ENCODE measurements at places on chromosomes 5 and 9.

GRCh38 chr5:100757618-100758017 is 145.5 kb downstream of the ST8SIA4 start:
- DNase-seq = no peak

GRCh38 chr9:121222524-121223171 is 21.0 kb upstream of the RAB14 start:
- DNase-seq = no peak

- DNase-seq = no peak
Observed at GRCh38 chr9:23290973-23291372, 535.1 kb downstream of the ELAVL2 start.

DNA sequence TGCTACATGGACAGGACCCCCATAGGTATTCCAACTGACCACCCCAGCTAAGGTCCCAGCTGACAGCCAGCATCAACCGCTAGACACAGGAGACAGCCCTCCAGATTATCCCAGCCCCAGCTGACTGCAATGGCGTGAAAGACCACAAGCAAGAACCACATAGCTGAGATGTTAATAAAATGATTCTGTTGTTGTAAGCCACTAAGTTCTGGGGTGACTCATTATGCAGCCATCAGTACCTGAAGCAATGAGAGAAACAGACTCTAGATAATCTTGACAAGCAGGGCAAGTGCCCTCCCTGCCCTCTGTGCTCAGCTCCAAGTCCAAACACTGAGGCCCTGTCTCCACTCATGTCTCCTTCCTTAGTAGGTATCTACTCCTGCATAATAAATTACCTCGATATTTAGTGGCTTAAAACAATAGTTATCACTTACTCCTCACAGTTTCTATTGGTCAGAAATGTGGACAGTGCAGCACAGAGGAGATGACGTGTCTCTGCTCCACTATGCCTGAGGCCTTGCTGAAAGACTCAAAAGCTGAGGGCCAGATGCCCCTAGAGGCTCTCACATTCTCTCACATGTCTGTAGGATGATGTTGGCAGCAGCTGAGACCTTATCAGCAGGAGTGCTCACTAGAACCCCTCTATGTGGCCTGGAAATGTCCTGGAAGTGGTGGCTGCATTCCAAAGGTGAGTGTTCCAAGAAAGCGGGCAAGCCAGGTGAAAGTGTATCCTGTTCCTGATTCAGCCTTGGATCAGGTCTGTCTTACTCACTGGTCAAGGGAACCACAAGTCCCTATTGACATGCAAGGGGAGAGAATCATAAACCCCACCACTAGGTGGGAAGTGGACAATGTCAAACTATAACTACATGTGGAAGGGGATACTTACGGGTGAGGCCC is 2.5 kb downstream of the MGAT1 start:
- no peak for DNase-seq

DNA sequence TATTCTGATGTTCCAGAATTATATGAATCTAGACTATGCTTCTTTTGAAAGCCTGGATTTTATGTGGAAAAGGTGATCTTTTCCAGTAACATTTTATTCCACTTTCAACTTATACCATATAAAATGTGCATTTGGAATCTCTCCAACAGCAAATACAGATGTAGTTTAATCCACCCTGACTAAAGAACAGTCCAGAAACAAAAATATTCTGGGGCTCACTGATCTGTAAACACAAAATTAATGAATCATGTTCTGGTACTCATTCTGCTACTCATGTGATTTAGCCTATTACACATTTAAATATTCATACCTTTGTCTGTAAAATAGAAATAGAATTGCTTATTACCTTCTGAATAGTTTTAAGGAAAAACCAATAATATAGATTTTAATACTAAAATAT is 125.8 kb downstream of the ARRDC3 start:
- DNase-seq = no peak

DNA sequence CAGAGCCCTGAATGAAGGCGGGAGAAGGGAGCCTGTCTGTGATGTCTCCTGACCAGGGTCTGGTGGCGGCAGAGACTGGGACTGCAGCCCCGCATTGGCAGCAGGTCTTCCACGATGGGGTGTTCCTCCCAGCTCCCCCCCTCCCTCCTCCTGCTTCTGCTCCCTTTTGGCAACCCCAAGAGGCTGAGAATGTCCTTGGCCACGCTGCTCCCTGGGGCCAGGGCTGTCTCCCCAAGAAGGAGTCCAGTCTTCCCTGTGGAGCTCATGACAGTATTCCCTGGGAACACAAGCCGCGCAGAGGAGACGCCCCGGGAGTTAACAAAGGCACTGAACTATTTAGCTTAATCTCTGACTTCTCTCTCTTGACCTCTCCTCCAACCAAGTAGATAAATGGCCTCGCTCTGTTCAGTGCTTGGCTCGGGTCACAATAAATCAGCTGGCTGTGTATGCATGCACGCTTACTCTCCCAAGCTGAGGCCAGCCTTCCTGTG is 84.0 kb upstream of the NEURL1B start:
- no peak for DNase-seq

- DNase-seq = no peak
Observed at GRCh38 chr9:97511655-97512427, 10.4 kb downstream of the TMOD1 start.

DNA sequence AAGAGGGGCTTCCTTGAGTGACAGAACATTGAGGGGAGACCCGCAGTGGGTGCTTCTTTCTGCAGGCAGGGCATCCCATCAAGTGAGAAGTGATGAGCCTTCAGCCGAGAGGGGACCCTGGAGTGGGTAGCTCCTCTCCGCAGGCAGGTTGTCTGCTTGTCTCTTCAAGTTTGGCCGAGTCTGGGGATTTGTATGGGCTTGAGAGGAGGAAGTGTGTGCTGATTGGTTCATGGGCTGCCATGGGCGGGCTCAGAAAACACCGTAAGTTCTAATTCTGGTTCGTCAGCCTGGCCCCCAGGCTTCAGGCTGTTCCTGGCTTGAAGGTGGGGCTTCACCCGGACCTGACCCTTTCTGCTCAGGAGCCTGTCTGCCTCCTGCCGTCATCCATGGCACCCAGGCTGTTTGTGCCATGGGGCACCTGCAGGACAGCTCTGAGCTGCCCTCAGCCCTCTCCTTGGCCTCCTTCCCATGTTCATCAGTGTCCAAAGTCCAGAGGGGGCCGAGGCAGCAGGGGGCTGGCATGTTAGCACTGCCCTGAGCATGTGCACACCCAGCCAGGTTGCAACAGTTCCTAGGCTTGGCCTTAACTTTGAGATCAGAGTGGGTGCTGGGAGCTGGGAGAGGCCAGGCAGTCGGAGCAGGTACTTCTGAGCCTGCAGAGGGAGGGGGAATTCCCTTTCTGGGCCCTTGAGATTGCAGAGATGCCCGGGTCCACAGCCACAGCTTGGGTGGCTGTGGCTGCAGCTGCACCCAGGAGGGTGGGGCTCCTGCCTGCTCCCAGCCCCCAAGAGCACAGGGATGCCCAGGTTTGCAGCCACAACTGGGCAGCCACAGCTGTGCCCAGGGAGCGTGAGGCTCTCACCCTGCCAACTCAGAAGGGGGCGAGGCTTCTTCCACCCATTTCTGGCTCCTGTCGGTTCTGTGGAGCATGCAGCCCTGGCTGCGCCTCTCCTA is 13.5 kb upstream of the DHFR start:
- no peak for DNase-seq

GRCh38 chr5:114324282-114324681 is 37.6 kb upstream of the KCNN2 start:
- DNase-seq = no peak

- DNase-seq = no peak
Observed at GRCh38 chr9:33437898-33438297, 9.5 kb downstream of the AQP3 start.

DNA sequence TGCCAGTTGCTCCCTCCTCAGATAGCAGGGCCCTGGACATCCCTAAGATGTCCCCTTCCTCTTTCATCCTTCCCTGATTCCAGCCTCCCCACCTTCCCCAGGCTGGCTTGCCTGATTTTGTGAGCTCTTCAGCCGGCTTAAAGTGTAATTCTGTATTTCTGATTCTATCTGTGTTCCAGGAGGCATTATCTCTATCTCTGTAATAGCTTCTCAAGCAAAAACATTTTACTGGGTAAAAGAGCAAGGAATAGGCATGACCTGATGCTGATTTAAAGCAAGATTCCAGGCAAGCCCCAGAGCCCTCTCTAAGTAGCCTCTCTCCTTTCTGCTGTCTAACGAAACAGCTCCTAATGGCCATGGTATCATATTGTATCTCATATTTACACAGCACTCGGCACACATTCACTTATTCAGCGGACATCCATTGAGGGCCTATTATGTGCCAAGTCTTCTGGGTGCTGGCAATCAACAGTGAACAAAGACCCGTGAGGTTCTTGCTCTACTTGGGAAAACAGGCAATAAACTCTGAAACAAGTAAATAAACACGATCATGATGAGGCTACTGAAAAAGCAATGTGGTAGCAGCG is 100.9 kb upstream of the MSX2 start:
- DNase-seq = no peak

Data from epithelial cell of proximal tubule (primary cell).